GM20000 (cell line): ENCODE measurements at places on chromosomes 6 and 20.
A peak's percentile ranks its signal among the peaks of the same experiment; 100 is the strongest.

GRCh38 chr6:7087491-7087979 is 20.2 kb upstream of the RREB1 start:
- DNase-seq: no peak

GRCh38 chr20:48604936-48605335 is 222.9 kb downstream of the PREX1 start:
- DNase-seq: no peak

- peak; percentile 59 for DNase-seq
These were observed 133.3 kb downstream of the ELOVL4 start for GRCh38 chr6:79813854-79814709.

DNA sequence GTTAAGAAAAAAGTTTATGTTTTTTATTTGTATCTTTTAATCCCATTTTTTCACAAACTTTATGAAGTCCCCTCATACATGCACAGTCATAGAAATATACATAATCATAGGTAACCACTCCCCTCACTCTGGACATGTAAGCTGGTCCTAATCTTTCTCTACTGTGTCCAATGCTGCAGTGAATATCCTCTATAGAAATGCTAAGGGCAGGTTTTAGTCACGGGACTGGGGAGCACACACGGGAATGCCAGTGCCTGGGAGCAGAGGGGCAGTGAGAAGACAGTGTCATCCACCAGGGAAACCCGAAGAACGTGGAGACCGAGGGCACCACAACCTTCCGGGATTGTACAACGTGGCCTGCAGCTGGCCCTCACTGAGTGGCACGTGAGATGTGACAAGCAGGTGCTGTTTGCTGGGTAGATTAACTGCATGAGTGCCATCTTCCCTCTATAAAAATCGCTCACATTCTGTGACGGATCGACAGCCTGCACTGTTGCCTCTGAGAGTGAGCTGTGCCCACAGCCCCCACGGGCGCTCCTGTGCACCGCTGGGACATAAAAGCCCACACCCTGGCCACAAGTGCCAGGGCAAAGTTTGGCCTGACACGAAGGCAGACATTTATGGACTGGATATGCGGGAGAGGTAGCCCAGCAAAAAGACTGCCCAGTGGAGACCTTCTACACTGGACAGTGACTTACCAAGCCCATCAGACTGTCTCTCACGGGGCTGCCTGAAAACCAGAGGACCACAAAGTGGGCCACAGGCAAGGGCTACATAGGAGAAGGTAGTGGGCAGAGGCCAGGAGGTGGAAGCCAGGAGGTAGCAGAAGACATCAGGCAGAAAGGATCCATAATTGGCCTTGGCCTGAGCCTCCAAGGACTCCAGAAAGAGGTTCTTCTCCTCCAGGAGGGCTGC is 63.2 kb downstream of the FGD2 start:
- no peak for DNase-seq

DNA sequence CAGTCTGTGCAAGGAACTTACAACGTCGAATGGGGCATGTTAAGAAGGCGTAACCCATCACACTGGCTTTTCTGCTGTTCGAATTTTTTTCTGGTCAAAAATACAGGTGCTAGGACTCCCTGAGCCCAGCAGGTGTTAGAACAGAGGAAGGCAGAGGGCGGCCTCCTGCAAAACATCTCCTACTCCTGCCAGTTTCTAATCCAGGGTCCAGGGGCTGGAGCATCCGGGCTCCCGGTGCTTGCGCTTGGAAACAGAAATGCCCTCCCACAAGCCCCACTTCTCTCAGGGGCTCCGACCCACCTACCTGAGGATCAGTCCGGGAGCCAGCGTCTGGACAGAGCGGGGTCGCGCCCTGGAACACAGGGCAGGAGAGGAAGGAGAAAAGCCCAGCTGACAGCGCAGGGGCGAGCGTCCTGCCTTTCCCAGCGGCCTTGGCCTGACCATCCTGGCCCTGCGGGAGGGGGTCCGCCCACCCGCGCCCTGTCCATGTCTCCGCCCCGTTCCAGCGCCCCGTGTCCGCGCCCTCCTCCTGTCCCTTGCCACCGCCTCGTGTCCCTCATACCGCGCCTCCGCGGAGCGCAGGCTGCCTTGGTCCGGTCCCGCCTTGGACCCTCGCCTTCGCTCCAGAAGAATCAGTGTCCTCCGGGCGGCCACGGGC is 14.8 kb upstream of the LPA start:
- no peak for DNase-seq
